ENCODE measurements at places on chromosomes 5 and 9. TPM values are rescaled to one million over a fixed set of nuclear protein-coding genes. Genes with fewer than 3 reads are reported as not detected.

Gene FCN2
- total RNA-seq: not detected

Gene SH3GL2
- total RNA-seq: 52.1 TPM

Gene FBP1
- 1.2 TPM for total RNA-seq

Gene ACTBL2
- not detected for total RNA-seq

Gene MUSK
- total RNA-seq: 3.2 TPM

Gene PROB1
- total RNA-seq: 2.8 TPM

Gene PCDHGB3
- total RNA-seq: 9.2 TPM

Gene HMGCR
- 298 TPM for total RNA-seq

Gene SH2D3C
- total RNA-seq: 9.2 TPM

Gene ADAMTS16
- 3.5 TPM for total RNA-seq

Gene SLC6A7
- 20.5 TPM for total RNA-seq

Gene FGF1
- total RNA-seq: 22.4 TPM

Gene JAKMIP2
- total RNA-seq: 55.6 TPM

Gene PCDHGA7
- total RNA-seq: 7.6 TPM

Gene SHOC1
- total RNA-seq: not detected
